Activated CD4-positive, alpha-beta T cell treated with anti-CD3 and anti-CD28 coated beads for 4 hours (primary cell): ENCODE measurements at places on chromosomes 16 and 17.

DNA sequence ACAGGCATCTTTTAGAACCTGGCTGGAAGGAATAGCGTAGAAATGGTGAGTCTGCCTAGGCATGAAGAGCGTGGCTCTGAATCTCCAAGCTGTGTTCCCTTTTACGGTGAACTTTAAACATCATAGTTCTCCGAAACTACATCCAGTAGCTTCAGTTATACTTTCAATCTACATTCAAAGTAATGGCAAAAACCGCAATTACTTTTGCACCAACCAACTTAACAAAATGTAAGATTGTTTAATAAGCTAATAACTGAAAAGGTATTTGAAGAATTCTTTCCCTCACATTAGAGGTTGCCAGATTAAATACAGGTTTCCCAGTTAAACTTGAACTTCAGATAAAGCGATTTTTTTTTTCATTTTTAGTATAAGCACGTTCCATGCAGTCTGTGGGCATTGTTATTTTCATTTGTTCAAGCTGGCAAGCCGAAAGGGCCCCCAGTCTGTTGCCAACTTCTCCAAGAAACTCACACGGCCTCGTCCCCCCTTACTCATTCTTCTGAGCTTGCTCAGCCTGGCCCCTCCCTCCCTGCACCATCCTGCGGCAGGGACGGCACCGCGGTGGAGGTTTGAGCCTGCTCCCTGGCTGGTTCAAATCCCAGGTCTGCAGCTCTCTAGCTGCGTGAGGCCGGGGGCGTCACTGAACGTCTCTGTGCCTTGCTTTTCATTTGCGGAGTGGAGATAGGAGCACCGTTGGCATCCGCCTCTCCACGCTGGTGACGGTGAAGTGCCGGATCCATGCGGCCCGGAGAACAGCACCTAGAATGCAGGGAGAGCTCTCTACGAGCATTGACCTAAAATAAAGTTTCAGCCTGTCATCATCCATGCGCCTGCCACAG, 3.5 kb upstream of the MTHFSD start:
- no peak for DNase-seq

DNA sequence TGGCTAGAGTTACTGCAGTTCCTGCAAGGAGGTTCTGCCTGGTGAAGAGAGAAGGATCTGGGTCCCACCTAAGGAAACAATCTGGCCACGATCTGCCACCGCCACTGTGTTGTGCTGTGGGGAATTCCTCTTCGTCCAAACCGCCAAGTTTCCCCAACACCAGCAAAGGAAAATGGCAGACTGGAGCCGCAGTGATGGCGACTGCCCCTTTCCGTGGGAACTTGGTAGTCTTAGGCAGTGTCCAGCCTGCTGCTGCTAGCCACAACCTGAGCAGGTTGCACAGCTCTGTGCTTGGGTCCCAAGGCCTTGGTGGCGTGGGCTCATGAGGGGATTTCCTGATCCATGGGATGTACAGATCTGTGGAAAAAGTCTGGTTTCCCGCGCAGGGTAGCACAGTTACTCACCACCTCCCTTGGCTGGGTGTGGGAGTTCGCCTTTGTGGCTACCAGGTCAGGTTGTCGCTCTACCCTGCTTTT, 28.6 kb downstream of the NFATC3 start:
- no peak for DNase-seq

DNA sequence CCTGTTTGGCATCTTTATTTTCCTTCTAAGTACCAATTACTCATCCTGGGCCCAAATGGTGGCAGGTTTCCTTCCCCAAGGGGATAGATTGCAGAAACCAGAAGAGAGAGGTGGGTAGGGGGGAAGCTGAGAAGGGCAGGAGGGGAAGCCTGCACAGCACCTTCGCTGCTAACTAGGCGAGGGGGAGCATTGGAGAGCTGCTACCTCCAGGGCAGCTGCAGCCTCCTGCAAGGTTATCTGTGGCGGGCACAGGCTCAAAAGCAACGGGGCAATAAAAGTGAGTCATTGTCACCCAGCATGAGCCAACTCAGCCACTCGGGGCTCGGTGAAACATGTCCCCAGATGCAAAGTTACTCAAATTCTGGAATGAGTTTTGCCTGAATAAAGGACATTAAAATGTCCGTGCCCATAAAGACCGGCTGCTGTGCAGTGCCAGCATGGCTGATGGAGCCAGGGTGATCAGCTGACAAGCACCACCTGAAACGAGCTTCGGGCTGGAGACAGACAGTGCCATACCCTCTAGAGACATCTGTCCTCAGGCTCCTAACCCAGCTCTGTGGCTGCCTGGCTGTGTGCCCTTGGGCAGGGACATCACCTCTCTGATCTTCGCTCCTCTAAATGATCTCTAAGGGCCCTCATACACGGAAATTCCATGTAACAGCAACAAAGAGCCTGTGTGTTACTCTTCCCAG, 68.1 kb upstream of the GRIN2A start:
- no peak for DNase-seq

DNA sequence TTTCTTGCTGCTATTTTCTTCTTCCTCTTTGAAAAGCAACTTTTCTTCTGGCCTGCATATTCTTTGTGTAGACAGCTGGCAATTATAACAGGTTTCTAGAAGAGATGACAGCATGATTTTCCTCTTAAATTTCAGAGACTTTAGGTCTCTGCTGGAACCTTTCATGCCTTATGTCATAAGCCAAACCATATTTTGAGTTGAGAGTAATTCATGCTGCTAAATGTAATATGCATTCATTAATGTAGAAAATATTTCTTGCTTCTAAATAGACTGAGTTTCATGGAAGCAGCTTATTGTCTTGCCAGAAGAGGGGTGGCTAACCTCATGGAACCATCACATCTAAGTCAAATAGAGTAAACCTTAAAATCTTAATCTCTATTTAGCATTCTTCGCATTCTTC, 25.9 kb upstream of the ABCA9 start:
- no peak for DNase-seq

GRCh38 chr16:19380328-19380727, 37.4 kb upstream of the TMC5 start:
- DNase-seq = no peak

DNA sequence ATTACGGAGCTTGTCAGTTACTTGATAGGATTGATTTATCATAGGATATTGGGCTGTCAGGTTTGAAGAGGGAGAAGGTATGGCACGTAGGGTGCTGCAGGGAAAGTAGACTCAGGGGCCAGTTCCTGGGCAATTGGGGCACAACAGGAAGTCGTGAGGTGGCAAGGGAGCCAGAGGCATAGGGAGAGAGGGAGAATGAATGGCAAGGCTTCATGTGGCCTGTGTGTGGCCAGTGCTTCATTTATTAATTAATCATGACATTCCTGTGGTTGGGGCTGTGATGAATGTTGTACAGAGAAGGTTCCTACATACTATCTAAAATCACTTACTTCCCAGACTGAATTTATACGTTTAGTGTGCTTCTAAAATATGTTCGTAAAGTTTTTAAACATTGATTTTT, 19.3 kb downstream of the MFSD11 start:
- no peak for DNase-seq

DNA sequence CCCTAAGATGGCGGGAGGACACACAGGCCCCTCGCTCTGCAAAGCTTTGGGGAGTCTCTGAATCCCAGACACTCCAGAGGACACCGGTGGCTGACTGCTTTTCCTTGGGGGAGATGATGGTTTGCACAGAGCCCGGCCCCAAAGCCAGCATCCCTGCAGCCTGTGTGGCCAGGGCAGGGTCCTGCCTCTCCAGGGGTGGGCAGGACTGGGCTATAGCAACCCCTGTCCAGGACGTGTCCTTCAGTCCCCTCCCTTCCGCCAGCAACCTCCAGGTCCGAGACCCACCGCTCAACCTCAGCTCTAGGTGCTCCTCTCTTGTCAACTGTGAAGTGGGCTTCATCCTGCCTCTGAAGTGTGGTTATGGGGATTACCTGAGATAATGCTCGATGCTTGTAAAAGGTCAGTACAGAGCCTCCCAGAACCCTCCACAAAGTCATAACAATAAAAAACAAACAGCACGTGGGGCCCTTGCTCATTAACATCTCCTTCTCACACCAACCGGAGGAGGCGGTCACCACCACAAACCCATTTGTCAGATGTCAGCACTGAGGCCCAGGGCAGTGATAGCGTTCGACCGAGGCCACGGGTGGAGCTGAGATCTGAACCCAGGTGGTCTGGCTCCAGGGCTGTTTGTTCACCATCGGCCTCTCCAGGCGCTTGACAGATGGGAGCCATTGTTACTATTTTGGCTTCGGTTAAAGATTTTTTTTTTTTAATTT, 304.8 kb downstream of the IRF8 start:
- DNase-seq = no peak

DNA sequence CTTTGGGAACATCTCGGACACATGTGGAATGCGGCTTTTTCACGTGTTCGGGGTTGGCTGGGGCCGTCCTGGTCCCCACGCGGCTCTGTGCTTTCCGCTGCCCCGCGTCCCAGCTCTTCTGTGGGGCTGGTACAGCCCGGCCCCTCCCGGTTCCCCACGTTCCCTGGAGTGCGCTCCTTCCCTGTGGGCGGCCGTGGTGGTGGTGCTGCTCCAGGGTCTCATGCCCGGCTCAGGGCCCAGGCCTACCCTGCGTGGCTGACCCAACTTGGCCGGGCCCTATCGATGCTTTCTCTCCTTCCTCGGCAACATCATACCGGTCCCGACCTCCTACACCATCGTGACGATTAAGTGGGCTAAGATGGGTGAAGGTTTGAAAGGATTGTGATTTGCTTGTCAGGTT, 3.3 kb downstream of the TELO2 start:
- DNase-seq = no peak
